ENCODE measurements at places on chromosomes 4 and X.

- no peak for DNase-seq
Measured at GRCh38 chr4:53431052-53431451, 53.6 kb downstream of the FIP1L1 start.

DNA sequence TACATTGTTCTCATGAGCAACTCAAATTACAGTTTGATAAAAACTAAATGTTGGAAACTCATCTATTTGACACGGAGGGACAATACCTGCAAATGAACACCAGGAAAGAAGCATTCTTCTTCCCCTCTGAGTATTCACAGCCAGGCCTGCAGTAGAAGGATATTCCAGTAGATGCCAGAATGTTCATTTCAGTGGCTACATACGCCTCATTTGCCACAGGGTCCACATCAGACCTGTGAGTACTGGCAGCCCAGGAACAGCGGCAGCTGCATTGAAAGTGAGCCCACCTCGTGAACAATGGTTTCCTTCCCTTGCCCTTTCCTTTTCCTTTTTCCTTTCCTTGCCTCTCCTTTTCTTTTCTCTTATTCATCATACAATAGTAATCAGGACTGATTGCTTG lies 81.1 kb upstream of the NEIL3 start:
- no peak for DNase-seq

GRCh38 chr4:185597532-185598188 lies 62.4 kb upstream of the PDLIM3 start:
- DNase-seq, result peak; percentile 73

DNA sequence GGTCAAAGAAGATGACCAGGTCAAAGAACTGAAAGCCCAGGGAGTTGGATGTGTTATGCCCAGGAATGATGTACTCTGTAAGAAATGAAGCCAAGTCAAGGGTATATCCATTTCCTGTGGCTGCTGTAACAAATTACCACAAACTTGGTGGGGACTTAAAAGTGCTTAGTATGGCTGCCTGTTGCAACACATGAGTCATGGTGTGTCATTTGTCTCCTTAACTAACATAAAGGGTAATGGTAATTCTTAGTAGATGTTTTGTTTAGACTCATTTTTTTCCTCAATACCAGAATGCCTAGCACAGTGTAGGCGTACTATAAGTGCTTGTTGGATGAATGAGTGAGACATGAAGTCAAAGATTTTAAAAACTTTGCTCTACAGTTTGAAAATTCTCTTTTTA lies 45.7 kb downstream of the SYTL5 start:
- peak; percentile 86 for DNase-seq

DNA sequence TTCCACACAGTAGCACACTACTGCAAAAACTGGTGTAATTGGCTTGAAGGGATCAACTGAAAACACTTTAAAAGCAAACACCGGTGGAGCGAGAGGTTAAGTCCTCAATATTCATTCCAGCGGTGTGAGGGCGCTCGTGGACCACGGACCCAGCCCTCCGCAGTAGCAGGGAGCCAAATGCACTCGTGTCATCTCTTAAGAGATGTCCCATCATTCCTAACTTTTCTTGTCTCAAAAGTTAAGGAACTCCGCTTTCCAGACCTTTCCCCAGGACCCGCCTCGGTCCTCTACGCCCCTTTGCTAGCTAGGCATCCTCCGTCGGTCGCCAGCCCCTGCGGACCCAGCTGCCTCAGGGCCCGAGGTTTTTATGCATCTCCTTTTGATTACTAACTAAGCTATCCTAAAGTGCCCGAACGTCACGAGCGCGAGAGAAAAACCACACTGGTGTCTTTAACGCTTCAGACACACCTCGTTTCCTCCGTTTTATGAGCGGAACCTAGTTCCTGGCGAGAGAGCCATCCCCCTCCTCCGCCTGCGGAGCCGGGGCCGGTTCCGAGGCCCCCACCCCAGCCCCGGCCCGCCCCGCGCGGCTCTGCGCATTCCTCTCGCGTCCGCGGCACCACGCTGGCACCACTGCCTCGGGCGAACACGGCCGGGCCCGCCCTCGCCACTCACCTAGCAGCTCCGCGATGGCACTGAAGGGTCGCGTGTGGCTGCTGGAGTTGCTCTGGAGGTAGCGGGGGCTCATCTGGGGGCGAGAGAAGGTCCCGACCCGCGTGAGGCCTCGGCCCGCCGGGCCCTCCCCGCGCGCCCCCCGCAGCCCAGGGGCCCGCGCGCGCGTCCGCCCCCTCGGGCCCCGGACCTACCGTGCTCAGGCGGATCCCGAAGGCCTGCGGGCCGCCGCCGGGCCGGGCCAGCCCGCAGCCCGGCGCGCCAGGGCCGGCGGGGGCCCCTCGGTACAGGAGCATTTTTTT lies 723 bp downstream of the MORC4 start:
- peak; percentile 58 for DNase-seq
